ENCODE measurements at places on chromosomes 1 and 21.

DNA sequence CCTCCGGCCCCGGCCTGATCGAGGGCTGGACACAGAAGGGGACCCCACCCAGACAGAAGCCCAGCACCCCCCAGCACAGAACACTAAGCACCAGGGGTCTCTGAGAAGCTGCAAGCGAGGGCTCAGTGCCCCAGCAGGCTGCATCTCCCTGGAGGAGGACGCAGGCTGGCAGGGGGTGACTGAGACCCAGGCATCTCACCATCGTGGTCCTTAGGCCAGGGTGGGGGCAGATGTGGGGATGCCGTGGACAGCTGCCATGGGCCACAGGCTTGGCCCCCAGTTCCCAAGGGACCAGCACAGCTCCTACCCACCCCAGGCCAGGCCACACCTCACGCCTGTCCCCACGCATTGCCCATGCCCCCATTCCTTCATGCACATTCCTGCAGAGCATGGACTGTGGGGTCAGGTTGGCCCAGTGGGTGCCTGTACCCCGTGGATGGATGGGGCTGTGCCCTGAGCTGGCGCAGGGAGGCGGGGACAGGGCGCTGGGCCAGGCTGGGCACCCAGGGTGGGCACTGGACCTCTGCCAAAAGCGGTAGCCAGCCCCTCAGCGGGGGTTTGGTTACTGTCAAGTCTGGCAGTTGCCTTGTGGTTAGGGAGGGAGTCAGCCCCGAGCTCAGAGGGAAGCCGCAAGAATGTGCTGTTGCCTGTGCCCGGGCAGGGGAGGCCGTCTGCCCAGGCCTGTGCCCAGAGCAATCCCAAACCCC is 61.5 kb downstream of the ARHGEF16 start:
- DNase-seq: no peak
- H3K27ac ChIP-seq: no peak overlapping the region
- no peak overlapping the region for H3K4me3 ChIP-seq
- H3K27me3 ChIP-seq: no peaks in the 10 kb centered on the region

DNA sequence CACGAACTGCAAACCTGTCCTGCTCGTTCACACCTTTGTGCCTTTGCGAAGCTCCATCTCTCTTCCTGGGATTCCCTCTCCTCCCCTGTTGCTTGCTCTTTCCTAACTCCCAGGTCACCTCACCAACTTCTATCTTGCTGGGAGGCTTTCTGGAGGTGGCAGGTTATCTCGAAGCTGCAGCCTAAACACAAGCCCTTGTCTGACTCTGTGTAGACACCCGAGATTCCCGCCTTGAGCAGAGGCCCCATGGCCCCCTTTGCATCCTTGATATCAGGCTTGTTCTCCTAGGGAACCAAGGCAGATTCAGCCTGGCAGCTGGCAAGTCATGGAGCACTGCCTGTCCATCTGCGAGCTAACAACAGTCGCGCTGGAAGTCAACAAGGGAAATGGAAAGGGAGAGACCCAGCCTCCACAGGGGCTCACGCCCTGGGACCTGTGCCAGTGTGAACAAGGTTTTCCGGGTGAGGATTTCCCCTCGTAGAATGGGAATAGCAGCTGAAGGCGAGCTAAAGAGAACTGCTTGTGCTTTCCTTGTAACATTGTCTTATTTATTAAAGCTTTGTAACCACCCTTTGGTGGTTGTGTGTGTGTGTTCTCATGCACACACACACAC is 109.5 kb upstream of the JUN start:
- peaks cover 5% of the 10 kb centered on the region for H3K4me1 ChIP-seq
- DNase-seq: no peak
- no peak overlapping the region for H3K27ac ChIP-seq
- no peaks in the 10 kb centered on the region for H3K27me3 ChIP-seq
- no peak overlapping the region for H3K4me3 ChIP-seq

DNA sequence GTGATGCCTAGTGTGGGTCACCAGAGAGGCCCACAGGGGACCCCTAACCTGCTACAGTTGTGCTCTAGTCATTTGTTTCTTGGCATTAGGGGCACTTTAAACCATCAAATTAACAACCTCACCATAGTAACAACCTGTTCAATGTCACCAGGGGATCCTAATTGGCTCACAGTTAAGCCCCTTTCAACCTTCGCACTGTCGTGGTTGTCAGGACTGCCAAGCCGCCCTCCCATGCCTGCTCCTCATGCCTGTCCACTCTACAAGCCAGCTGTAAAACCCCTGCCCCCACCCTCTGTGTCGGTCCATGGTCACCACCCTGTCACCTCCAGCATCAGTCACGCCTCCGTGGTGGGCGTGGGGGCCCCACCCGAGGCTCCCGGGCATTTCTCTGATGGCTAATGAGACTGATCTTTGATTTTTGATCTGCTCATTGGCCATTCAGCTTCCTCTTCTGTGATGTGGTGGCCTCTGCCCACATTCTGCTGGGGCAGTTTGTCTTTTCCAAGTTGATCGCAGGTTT is 96.6 kb downstream of the WDR4 start:
- peaks cover 9% of the 10 kb centered on the region for H3K4me1 ChIP-seq
- H3K27ac ChIP-seq: no peak overlapping the region
- peaks cover 3% of the 10 kb centered on the region for H3K27me3 ChIP-seq
- H3K4me3 ChIP-seq: no peak overlapping the region
- H3K36me3 ChIP-seq: peaks cover 6% of the 10 kb centered on the region

DNA sequence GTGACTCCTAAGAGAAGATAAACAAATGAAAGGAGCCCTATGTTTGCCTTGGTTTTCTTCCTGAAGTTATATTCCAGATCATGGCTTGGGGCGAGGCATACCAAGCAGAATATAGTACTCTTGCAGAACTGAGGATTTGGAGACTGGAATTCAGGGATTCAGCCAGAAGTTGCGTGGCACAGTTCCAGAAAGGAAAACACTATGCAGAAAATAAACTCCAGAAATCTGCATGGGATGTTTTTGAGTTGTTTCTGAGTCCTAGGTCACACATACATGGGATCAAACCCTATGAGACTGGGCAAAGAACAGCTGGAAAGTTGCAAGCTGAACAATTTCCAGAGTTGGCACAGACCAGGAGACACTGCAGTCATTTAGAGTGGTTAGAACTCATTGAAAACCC is 42.9 kb upstream of the IFFO2 start:
- H3K27me3 ChIP-seq: no peaks in the 10 kb centered on the region
- no peaks in the 10 kb centered on the region for H3K4me1 ChIP-seq
- H3K27ac ChIP-seq: no peak overlapping the region
- no peak for DNase-seq
- H3K4me3 ChIP-seq: no peak overlapping the region

GRCh38 chr1:84073266-84073665 is 70.8 kb upstream of the PRKACB start:
- no peak overlapping the region for H3K27ac ChIP-seq
- no peak overlapping the region for H3K4me3 ChIP-seq
- no peaks in the 10 kb centered on the region for H3K4me1 ChIP-seq
- H3K36me3 ChIP-seq: peaks cover 17% of the 10 kb centered on the region
- no peaks in the 10 kb centered on the region for H3K27me3 ChIP-seq

GRCh38 chr21:19523746-19524145 is 1120.2 kb upstream of the TMPRSS15 start:
- H3K36me3 ChIP-seq: no peaks in the 10 kb centered on the region
- H3K4me3 ChIP-seq: no peak overlapping the region
- no peak overlapping the region for H3K27ac ChIP-seq
- no peaks in the 10 kb centered on the region for H3K4me1 ChIP-seq
- no peaks in the 10 kb centered on the region for H3K27me3 ChIP-seq

DNA sequence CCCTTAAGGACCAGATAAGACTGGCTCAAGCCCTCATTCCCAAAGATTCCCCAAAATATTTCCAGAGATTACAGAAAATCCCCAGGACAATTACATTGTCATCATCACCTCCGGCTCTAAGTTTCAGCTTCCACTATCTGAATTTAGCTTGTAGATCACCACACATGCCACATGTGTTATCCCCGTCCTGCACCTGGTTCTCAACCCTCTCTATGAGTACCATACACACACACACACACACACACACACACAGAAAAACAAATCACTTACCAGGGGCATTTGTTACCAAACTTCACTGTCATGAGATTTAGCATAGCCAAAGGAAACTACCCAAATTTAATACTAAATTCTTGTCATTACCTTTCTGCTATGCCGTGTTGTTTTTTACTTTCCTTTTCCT is 15.4 kb upstream of the TSPAN1 start:
- no peak for DNase-seq
- H3K4me3 ChIP-seq: no peak overlapping the region
- no peaks in the 10 kb centered on the region for H3K36me3 ChIP-seq
- H3K27me3 ChIP-seq: no peaks in the 10 kb centered on the region
- H3K27ac ChIP-seq: no peak overlapping the region

DNA sequence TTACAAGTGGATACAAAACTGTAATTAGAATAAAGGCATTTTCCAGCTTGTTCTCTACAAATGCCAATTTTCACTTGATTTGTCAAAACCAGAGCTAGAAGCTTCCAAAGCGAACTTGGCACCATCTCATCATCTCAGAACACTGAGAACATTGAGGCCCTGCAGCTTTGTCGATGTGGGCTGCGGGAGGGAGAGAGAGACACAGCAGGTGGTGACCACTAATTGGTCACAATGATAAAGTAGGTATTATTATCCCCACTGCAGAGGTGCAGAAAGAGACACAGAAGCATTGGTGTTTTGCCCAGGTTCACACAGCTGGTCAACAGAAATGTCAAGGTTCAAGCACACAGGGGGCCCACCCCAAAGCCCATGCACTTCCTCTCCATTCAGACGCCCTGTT is 72.2 kb upstream of the KRTAP19-8 start:
- no peaks in the 10 kb centered on the region for H3K4me1 ChIP-seq
- no peak for DNase-seq
- H3K4me3 ChIP-seq: no peak overlapping the region
- no peaks in the 10 kb centered on the region for H3K27me3 ChIP-seq
- H3K36me3 ChIP-seq: peaks cover 23% of the 10 kb centered on the region

GRCh38 chr21:21661741-21662140 is 663.5 kb downstream of the NCAM2 start:
- no peaks in the 10 kb centered on the region for H3K27me3 ChIP-seq
- no peak overlapping the region for H3K27ac ChIP-seq

- no peaks in the 10 kb centered on the region for H3K27me3 ChIP-seq
- no peak for DNase-seq
- peaks cover 21% of the 10 kb centered on the region for H3K36me3 ChIP-seq
- H3K4me1 ChIP-seq: no peaks in the 10 kb centered on the region
- H3K4me3 ChIP-seq: no peak overlapping the region
Measured at GRCh38 chr1:74731399-74732052, 1.3 kb downstream of the CRYZ start.

GRCh38 chr1:180816132-180816531 is 96.6 kb upstream of the KIAA1614 start:
- no peaks in the 10 kb centered on the region for H3K27me3 ChIP-seq
- no peak for DNase-seq
- no peaks in the 10 kb centered on the region for H3K4me1 ChIP-seq

- H3K27me3 ChIP-seq: no peaks in the 10 kb centered on the region
- H3K4me1 ChIP-seq: peaks cover 2% of the 10 kb centered on the region
- no peak for DNase-seq
- no peak overlapping the region for H3K4me3 ChIP-seq
Measured at GRCh38 chr1:8955406-8955805, 9.7 kb downstream of the CA6 start.

DNA sequence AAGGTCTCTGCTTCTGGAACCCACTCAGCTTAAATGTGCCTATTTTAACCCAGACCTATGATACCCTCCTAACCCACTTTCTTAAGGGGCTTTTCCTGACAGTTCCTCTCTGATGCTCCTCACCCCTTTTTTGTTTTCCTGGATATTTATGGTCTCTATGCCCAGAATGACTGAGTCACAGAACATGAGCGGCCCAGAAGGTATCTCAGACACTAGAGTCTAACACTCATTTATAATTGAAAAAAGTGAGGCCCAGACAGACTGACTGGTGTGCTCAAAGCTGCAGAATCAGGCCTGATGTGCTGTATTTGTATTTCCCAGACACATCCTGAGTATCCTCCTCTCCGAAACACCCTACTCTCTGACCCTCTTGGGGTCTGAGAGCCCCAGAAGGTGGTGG is 44.0 kb downstream of the LRRC71 start:
- H3K27me3 ChIP-seq: no peaks in the 10 kb centered on the region
- no peak for DNase-seq
- H3K4me1 ChIP-seq: no peaks in the 10 kb centered on the region

DNA sequence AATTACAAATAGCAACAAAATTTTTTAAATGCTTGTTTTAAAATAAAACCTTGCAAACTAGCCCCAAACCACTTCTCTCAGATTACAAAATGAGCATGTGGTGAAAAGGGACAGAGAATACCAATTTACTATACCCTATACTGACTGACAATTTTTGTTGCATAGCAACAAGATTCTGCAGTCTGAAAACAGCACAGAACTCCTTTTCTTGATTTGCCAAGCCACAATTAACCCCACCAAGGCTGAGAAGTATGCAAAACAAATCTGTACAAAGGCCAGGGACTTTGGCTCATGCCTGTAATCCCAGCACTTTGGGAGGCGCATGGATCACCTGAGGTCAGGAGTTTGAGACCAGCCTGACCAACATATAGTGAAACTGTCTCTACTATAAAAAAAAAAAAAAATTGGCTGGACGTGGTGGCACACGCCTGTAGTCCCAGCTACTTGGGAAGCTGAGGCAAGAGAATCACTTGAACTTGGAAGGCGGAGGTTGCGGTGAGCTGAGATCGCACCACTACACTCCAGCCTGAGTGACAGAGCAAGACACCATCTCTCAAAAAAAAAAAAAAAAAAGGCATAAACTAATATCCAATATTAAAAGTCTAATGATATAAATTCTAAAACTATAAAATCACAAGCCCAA is 21.8 kb downstream of the ENAH start:
- H3K36me3 ChIP-seq: peaks cover 8% of the 10 kb centered on the region
- no peak for DNase-seq
- H3K4me3 ChIP-seq: no peak overlapping the region
- no peaks in the 10 kb centered on the region for H3K27me3 ChIP-seq
- peaks cover 6% of the 10 kb centered on the region for H3K4me1 ChIP-seq
- no peak overlapping the region for H3K27ac ChIP-seq

DNA sequence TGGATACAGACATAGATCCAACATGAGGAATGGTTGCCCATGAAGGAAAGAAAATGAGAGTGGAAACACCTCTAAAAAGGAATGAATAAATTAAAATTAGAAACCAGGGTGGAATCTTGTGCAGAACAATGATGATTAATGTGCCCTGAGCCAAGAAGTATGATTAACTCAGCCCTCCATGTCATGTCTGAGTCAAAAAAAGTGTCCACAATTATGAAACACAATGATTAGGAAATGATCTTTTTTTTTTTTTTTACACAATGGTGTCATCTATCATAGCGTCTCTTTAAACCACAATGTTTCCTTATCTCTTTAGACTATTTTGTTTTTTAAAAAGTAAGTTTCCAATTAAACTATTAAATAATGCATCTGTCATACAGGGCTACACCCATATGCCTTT is 78.9 kb upstream of the RAB4A start:
- peaks cover 5% of the 10 kb centered on the region for H3K4me1 ChIP-seq
- no peak for DNase-seq
- H3K36me3 ChIP-seq: no peaks in the 10 kb centered on the region
- no peak overlapping the region for H3K4me3 ChIP-seq

Data from H9 (cell line).